ENCODE measurements at places on chromosomes 2 and 18. TPM values are rescaled to one million over a fixed set of nuclear protein-coding genes. Genes with fewer than 3 reads are reported as not detected.
A peak's percentile ranks its signal among the peaks of the same experiment; 100 is the strongest.

GRCh38 chr18:59200787-59201186 lies 19.2 kb upstream of the GRP start:
- no peak overlapping the region for H3K4me3 ChIP-seq
- no peak for DNase-seq
- peaks cover 29% of the 10 kb centered on the region for H3K27me3 ChIP-seq
- H3K4me1 ChIP-seq: no peaks in the 10 kb centered on the region
- H3K27ac ChIP-seq: no peak overlapping the region
- H3K36me3 ChIP-seq: no peaks in the 10 kb centered on the region

DNA sequence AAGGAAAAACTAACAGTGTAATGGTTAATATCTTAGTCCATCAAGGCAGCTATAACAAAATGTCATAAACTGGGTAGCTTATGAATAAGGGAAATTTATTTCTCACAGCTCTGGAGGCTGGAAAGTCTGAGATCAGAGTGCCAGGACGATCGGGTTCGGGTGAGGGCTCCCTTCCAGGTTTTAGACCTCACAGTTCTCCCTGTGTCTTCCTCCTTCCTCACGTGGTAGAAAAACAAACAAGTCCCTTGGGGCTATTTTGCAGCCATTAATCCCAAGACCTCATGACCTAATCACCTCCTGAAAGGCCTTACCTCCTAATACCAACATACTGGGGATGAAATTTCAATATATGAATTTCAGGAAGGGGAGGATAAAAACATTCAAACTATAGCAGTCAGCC lies 455.9 kb downstream of the CNTNAP5 start:
- no peak overlapping the region for H3K4me3 ChIP-seq
- H3K27me3 ChIP-seq: no peaks in the 10 kb centered on the region
- DNase-seq: no peak
- no peaks in the 10 kb centered on the region for H3K4me1 ChIP-seq
- H3K36me3 ChIP-seq: no peaks in the 10 kb centered on the region

The TUBA3D gene
- total RNA-seq: not detected

GRCh38 chr2:214378455-214379103 lies 32.3 kb upstream of the VWC2L start:
- H3K4me3 ChIP-seq: no peak overlapping the region
- H3K36me3 ChIP-seq: no peaks in the 10 kb centered on the region
- H3K4me1 ChIP-seq: no peaks in the 10 kb centered on the region
- no peaks in the 10 kb centered on the region for H3K27me3 ChIP-seq
- H3K27ac ChIP-seq: no peak overlapping the region

GRCh38 chr18:60246606-60247005 lies 126.0 kb downstream of the MC4R start:
- DNase-seq: no peak
- H3K27ac ChIP-seq: no peak overlapping the region
- no peak overlapping the region for H3K4me3 ChIP-seq

The METTL21A gene
- 18.6 TPM for total RNA-seq

The ANKRD29 gene
- total RNA-seq: not detected

GRCh38 chr2:129896226-129897100 lies 83.0 kb upstream of the RAB6C start:
- H3K27ac ChIP-seq: no peak overlapping the region
- H3K4me1 ChIP-seq: no peaks in the 10 kb centered on the region
- peaks cover 1% of the 10 kb centered on the region for H3K36me3 ChIP-seq
- H3K4me3 ChIP-seq: no peak overlapping the region
- H3K27me3 ChIP-seq: peaks cover 15% of the 10 kb centered on the region

GRCh38 chr18:49728542-49728941 lies 84.8 kb downstream of the ACAA2 start:
- H3K36me3 ChIP-seq: no peaks in the 10 kb centered on the region
- peak; percentile 69 for DNase-seq
- H3K4me3 ChIP-seq: no peak overlapping the region
- no peaks in the 10 kb centered on the region for H3K27me3 ChIP-seq
- H3K4me1 ChIP-seq: peaks cover 4% of the 10 kb centered on the region

- no peaks in the 10 kb centered on the region for H3K27me3 ChIP-seq
- no peak overlapping the region for H3K4me3 ChIP-seq
- H3K27ac ChIP-seq: no peak overlapping the region
- H3K4me1 ChIP-seq: no peaks in the 10 kb centered on the region
Observed at GRCh38 chr2:18645315-18645714, 55.9 kb upstream of the NT5C1B start.

GRCh38 chr2:120559401-120559800 lies 176.3 kb upstream of the GLI2 start:
- H3K4me1 ChIP-seq: no peaks in the 10 kb centered on the region
- no peaks in the 10 kb centered on the region for H3K36me3 ChIP-seq
- peaks cover 18% of the 10 kb centered on the region for H3K27me3 ChIP-seq
- H3K4me3 ChIP-seq: no peak overlapping the region
- H3K27ac ChIP-seq: no peak overlapping the region

DNA sequence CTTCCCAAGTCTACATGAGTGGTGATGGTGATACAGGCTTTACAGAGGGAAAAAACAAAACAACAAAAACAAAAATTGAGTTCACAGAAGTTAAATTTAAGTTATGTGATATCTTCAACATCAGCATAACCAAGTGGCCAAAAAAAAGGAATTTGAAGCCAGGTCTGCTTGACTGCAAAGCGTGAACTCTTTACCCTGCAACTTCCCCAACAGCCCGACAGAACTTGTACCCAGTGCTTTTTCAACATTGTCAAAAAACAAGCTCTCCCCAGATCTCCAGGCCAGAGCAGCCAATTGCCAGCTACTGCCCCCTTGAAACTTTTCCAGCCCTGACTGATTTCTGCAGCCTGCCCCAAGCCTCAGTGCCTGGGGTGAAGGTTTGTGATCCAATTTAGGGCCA lies 76.7 kb downstream of the RNF144A start:
- no peak for DNase-seq
- H3K36me3 ChIP-seq: peaks cover 31% of the 10 kb centered on the region
- peaks cover 11% of the 10 kb centered on the region for H3K4me1 ChIP-seq
- no peaks in the 10 kb centered on the region for H3K27me3 ChIP-seq
- no peak overlapping the region for H3K4me3 ChIP-seq

DNA sequence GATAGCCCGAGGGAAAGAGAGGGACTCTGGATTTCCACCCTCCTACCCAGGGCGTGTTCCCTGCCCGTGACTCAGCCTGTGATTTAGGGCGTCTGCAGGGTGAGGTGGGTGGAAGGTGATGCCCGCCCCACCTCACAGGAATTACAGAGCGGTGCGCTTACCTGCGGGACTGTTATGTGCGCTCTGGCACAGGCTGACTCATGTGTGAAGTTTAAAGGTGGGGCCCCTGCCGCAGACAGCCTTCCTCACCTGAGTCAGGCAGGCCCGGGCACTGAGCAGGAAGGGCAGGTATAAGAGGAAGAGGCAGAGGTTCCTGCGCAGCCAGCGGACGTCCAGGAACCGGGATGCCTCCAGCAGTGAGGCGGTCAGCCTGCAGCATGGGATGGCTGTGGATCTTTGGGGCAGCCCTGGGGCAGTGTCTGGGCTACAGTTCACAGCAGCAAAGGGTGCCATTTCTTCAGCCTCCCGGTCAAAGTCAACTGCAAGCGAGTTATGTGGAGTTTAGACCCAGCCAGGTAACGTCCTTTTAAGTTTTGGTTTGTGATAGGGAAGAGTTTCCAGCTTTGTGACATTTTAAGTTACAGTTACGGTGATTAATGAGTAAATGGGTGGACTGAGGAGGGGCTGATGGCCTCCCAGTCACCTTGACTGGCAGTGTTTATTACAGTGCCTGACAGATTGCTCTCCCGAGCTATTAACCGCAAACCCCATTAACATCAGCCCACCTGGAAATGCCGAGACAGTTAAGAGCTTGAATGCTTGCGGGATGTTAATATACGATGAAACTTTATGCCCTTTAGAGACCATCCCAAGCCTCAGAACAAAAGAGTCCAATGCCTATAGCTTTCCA lies 141.6 kb upstream of the TTC39C start:
- no peak overlapping the region for H3K27ac ChIP-seq
- no peak overlapping the region for H3K4me3 ChIP-seq
- DNase-seq: peak; percentile 57
